ENCODE measurements at places on chromosomes 5 and 9.
A peak's percentile ranks its signal among the peaks of the same experiment; 100 is the strongest.

GRCh38 chr9:109179801-109180523 is 12.9 kb upstream of the FRRS1L start:
- no peak for DNase-seq

DNA sequence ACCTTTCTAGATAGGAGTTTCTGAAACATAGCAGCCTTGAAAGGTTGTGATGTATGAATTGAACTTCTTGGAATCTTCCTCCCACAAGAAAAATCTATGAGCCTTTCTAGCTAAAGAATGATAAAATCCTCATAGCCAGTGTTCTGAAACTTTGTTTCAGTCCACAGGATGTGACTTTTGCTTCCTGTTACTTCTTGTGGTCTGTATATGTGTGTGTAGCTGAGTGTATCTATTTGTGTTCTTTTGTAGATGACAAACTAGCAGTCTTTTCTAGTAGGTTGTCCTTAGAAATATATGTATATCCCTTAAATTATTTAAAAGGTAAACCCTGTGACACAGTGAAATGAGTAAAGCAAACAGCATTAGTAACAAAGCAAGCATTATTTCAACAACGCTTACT is 188.8 kb downstream of the MRPS30 start:
- no peak for DNase-seq

DNA sequence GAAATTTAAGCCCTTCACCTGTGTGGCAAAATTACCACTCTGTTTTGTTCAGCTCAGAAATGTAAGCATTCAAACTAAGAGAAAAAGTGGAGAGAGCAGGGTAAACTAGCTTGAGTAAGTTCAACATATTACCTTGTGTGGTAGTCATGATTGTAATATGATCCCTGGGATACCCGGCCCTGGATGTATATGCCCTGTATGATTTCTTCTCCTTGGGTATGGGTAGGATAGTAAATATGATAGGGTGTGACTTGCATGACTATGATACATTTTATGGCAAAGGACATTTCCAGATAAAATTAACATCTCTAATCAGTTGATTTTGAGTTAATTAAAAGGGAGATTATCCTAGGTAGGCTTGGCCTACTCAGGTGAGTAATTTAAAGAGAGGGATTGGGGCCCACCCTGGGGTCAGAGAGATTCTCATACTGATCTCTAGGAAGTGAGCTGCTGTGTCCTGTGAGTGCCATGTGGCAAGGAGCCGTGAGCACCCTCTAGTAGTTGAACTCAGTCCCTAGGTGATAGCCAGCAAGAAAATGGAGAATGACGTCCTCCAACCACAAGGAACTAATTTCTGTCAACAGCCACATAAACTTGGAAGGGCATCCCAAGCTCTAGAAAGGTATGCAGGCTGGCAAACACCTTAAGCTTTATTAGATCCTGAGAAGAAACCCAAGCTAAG is 62.2 kb upstream of the ANXA1 start:
- DNase-seq: no peak

- no peak for DNase-seq
Observed at GRCh38 chr5:173733021-173733420, 116.6 kb upstream of the BOD1 start.

DNA sequence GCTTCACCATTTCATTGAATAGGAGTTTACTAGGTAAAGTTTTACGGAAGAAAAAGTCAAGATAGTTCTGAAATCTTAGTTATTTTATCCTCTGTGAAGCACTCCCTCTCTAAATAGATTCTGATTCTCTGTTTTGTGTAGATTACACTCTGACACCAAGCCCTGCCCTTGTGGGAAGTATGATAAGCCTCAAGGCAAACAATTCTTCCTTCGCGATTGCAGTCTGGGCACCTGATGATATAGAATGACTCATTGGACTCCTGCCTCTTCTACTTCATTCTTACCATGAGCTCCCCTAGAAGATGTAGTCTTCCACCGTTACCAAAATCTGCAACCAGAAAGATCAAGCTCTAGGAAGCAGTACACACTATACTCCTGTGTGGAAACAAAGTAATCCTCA is 626.9 kb upstream of the PTGER4 start:
- no peak for DNase-seq

DNA sequence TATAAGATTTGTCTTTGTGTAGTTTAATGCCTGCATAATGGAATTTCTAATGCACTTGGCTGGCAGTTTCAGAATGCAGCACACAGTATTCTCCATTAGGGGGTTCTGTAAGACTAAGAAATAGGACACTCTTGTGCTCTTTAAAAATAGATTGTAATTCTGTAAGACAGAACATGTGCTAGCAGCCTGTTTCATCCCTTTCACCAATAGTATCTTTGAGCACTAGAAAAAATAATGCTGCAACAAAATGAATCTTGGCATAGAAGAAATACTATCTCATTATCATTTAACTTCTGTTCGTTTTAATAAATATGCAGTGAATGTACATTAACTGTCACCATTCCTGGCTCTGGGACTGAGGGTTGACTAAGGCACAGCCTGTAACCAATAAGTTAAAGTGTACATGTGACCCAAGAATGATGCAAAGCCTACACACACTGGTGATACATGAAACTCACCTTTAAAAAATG is 23.8 kb upstream of the ZNF622 start:
- DNase-seq: no peak

DNA sequence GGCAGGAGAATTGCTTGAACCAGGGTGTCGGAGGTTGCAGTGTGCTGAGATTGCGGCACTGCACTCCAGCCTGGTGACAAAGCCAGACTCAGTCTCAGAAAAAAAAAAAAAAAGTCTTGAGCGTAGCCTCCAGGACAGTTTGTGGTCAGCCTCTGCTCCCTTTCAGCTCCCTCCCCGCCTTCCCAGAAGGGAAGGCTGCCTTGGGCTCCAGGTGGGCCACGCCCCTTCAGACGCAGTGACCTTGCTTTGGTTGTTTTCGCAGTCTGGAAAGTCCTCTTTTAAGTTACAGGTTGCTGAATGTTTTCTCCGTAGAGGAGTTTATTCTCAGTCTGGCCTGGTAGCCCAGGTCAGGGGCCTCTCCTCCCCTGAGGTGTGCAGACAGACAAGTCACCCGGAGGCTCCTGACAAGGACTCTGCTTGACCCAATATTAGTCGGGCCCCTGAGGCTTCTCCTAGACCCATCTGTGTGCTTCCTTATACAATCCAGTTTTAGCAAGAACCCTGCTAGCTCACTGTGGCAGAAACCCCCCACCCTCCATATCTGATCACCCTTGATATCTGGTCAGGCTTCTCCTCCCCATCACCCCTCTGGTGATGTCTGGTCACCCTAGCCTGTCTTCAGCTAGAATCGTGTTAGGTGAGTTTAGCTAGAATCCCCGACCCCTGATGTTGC is 31.6 kb upstream of the N4BP3 start:
- no peak for DNase-seq

- no peak for DNase-seq
Observed at GRCh38 chr5:77641963-77642737, 3.6 kb upstream of the OTP start.

GRCh38 chr5:179229331-179229831 is 115.9 kb downstream of the ADAMTS2 start:
- peak; percentile 50 for DNase-seq

- DNase-seq: no peak
Observed at GRCh38 chr9:89464300-89464901, 33.5 kb downstream of the SEMA4D start.
